Esophagus squamous epithelium (tissue), 5 donors: ENCODE measurements at places on chromosomes 7 and 10.

DNA sequence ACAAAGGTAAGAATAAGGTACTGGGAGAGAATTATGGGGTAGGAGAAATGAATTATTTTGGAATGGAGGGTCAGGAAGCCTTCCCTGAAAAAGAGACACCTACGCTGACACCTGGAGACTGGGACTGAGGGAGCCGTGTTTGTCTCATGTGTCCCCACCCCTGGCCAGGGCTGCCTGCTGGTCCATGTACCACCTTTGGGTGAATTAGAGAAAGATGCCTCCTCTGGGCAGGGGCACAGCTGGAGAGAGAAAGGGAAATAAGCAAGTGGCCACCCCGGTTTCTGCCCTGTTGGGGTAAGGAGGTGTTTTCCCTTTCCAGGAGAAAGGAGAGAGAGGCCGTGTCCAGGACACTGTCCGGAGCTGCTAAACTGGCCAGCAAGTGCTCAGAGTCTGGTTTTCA is 21.8 kb downstream of the UBTD1 start:
- no peak for DNase-seq

- no peak for DNase-seq
Observed at GRCh38 chr10:87915989-87916388, 52.6 kb downstream of the PTEN start.

- no peak for DNase-seq
Observed at GRCh38 chr10:114110174-114110972, 63.6 kb downstream of the CCDC186 start.

DNA sequence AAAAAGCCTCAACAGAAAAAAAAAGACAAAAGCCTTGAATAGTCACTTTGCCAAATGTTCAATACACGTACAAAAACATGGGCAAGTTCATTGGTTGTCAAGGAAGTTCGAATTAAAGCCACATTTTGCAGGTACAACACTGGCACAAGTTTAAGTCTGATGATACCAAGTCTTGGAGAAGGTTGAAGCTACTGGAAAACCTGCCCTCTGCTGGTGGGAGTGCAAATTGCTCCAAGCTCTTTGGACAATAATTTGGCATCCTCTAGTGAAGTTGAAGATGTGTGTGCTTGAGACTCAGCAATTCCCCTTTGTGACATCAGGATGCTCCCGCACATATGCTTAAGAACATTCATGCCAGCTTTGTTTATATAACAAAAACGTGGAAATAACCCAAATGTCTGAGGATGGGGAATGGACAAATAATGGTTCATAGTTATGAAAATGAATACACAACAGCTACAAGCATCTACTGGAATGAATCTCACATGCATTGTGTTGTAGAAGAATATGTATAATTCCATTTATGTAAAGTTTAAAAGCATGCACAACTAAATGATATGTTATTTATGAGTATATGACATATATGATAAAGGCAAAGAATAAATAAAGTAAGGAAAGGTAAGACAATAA is 120.0 kb upstream of the PLPP4 start:
- no peak for DNase-seq

DNA sequence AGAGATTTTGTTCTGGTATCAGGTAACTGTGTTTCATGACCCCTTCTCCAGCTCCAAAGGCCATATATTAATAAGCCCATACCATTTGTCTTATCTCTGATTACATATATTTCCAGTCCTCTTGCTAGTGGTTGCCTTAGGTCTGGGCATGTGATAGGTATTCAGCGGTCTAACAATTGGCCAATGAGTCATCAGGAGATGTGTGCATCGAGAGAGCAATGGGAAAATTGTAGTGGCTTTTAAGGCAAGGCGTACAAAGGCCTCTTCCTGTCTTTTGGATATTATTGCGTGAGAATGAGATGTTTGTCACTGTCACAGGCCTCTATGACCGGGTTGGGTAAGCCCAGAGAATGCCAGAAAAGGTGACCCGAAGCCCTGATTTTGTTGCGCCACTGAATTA is 38.6 kb upstream of the SFRP5 start:
- no peak for DNase-seq

GRCh38 chr10:26438534-26439341 is 597 bp downstream of the APBB1IP start:
- DNase-seq, result no peak

DNA sequence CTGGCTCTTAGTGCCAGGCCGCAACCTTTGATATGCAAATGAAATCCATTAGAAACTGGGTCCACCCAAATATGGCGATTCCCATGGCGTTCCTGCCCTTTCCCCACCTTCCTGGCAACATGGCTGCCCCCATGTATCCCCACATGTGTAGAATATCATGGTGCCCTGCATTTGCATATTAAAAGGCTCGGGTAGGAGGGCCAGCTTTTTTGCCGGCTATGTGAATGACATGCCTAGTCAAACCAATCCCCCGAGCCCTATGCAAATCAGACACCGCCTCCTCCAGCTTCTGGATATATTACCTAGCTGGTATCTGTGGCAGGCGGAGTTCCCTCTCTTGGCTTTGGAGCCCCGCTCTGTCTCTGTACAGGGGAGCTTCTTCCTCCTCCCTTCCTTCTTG is 18.3 kb downstream of the MMS19 start:
- DNase-seq, result no peak

DNA sequence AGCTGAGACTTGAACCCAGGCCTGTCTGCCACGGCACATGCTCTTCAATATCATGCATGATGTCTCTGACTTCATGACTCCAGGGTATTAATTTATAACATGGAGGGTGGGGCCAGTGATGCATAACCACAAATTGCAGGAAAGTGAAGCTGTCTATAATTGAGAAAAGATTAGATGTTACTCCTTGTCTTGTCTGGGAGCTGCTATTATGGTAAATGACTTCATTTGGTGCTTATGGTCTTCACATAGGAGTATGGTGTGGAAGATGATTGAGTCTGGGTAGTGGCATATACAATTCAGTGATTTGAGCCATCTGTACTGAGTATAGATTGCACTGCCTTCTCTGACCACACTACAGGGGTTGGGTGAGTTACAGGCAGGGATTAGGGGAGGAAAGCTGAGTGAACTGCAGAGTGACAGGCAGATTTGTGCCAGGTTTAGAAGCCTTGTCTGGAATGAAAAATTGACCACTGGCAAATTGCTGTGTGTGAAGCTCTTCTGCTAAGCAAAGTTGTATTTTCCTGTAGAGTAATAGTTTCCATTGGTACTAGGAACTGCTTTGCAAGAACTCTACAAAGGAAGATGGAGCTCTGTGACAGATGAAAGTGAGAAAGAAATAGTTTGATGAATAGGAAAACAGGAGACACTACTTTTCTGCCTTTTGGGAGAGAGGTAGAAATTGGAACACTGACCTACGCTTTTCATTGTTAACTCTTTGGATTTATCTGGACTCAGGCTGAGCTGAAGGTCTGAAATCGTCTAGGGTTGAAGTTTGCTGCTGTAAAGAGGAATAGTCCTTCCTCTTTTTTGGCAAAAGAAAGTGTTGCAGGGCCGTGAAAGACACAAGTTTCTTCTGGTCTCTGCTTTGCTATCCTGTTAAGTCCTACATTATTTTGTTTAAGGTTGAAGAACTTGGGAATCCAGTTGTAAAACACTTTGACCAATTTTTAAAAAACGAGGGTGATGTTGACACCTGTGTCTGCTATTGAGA is 2.7 kb downstream of the SND1 start:
- no peak for DNase-seq

DNA sequence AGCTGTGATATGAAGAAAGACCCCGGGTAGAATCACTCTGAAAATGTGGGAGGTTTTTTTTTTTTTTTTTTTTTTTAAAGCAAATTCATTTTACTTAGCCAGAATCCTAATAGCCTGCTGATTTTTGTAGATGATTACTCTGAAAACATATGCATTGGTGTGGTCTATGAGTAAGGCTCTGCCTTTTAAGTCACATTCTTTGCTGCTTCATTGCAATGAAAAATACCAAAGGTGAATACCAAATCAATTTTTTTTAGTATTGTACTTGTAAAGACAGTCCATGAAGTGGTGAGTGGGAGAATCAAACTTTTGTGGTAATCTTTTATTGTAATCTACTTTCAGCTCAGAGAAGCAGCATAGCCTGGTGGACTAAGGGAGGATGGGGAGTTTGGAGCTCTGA is 130.3 kb downstream of the SDK1 start:
- DNase-seq, result no peak

GRCh38 chr7:11427686-11428273 is 404.2 kb downstream of the THSD7A start:
- DNase-seq, result no peak

GRCh38 chr10:35335133-35336083 is 901 bp upstream of the CCNY start:
- no peak for DNase-seq

DNA sequence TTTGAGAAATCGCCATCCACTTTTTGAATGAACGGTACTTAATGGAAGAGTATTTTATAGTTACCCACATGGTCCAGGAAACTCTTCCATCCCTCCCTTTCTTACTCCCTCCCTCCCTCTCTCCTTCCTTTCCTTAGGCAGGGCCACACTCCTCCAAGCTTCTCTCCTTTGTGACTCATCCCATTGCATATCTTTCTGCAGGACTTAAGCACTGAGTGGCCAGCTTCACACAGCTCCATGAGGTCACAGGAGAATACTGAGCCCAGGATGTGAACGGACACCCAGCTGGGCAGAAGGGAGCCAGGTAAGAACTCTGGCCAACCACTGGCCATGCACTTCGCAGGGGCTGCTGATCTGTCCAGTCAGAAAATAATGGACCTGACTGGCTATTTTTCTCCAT is 189.7 kb upstream of the ADCY1 start:
- DNase-seq, result no peak

- DNase-seq, result no peak
Observed at GRCh38 chr10:122172361-122173008, 98.6 kb upstream of the BTBD16 start.

DNA sequence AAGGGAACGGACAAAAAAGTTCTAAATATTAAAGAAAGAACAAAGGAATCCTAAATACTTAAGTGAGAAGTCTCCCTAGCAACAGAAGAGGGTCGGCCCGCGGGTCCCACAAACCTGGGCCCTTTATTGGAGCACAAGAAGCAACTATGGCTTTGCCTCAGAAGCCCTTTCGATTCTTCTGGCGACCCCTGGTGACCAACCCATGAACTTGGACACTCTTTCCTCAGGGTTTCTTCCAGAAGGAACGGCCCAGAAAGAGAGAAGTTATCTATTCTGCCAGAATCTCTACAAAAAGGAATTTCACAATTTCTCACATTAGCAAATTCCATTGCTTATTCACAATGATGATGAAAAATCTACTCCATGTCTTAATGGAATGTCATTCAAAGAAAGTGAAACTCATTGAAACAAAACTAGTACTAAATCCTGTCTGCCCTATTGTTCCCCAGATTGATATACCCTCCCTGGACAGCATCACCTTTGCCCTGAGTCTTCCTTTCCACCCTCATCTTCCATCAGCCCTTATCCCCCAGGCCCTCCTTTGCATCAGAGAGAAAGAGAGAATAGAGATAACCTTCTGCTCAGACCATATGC is 43.7 kb downstream of the CPVL start:
- DNase-seq, result no peak

DNA sequence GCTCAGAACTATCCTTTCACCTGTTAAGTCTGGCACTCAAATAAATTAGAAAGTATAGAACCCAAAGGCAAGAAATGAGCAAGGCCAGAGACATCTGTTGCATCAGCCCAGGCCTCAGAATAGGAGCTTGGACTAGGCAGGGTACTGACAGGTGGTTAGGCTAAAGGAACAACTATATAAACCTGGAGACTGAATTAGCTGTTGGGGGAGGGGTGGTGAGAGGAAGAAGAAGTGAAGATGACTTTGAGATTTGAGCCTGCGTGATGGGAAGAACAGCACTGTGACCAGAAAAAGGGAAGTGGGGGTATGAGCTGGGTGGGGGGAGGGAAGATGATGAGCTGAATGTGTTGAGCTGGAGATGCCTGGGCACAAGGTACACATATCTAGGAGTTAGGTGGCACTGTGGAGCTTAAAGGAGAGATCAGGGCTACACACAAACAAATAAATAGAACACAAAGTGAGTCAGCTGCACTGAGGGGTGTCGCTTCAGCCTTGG is 244.7 kb downstream of the PTEN start:
- no peak for DNase-seq

DNA sequence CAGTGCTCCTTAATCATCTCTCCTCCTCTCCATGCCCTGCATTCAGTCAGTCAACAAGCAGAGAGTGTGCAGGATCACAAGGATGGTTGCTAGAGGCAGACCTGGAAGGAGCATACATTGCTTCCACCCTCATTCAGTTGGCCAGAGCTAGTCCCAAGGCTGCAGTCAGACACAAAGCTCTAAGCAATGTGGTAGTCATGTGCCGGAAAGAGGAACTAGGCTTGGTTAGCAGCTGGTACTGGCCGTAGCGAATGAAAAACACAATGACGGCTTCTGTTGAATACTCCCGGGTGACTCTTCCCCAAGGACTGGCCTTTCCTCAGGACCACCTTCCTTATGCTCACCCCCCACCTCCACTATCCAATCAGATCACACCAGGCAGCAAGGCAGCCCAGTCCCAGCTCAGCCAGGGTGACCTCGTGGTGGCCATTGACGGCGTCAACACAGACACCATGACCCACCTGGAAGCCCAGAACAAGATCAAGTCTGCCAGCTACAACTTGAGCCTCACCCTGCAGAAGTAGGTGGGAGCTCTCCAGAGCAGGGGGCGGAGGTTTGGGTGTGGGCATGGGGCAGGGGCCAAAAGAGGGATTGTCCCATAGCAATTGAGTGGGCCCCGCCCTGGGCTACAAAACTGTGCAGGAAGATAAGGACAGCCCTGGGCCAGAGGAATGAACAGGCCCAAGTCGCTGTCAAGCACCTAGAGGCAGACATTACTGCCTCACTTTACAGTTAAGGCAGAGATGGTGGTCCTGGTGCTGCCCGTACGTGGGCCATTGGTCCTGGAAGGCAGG is 10.9 kb downstream of the LDB3 start:
- DNase-seq, result no peak

- DNase-seq, result no peak
Observed at GRCh38 chr10:89609833-89610346, 35.2 kb downstream of the PANK1 start.

DNA sequence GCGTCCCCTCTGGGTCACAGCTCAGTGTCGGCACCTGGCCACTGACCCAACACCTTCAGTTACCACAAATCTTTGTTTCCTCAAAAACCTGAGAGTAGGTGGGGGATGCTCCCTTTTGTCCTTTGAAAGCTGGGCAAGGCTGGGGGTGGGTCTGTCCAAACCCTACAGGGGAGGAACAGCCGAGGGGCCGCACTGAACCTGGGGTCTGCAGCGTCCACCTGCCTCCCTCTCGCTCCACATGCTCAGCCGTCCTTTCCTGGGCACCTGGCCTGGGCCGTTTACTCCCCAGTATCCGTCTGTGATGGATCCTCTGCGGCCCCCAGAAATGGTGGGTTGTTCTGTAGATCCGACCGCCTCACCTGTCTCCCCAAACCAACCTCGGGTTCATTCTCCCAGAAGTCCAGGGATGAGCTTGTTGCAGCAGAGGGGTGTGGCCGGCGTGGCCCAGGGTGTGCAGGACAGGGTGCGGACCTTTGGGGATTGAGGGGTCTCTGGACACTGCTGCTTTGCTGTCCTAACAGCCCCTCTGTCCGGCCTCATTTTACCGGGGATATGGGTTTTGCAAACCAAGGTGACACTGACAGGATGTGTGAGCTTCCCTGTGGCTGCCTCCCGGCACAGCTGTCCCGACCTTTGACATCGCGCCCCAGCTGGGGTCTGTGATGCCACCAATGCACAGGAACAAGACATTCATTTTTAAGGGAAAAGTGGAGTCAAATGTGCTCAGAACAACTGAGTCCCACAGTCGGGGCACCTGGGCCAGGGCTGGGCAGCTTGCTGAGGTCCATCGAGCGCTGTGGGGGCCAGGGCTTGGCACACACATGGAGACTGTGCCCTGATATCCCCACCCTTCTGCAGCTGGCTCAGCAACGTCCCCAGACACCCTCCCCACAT is 115.9 kb downstream of the VIPR2 start:
- DNase-seq, result no peak
